ENCODE measurements at places on chromosomes 3 and 15.

- no peak for DNase-seq
Observed at GRCh38 chr3:29695201-29695600, 414.3 kb downstream of the RBMS3 start.

- DNase-seq: no peak
Observed at GRCh38 chr15:31360158-31360561, 33.5 kb downstream of the KLF13 start.

- no peak for DNase-seq
Observed at GRCh38 chr3:141405025-141405424, 36.7 kb downstream of the ZBTB38 start.

- no peak for DNase-seq
Observed at GRCh38 chr3:17033516-17034168, 148.9 kb downstream of the PLCL2 start.

GRCh38 chr3:171285287-171285686 lies 174.9 kb downstream of the TNIK start:
- no peak for DNase-seq
